CD8-positive, alpha-beta memory T cell (primary cell): ENCODE measurements at places on chromosomes 1 and 21. TPM values are rescaled to one million over a fixed set of nuclear protein-coding genes. Genes with fewer than 3 reads are reported as not detected.

APOBEC4 gene
- total RNA-seq, result not detected

- no peak for DNase-seq
These were observed 197.5 kb upstream of the L1TD1 start for GRCh38 chr1:61997123-61997522.

DNA sequence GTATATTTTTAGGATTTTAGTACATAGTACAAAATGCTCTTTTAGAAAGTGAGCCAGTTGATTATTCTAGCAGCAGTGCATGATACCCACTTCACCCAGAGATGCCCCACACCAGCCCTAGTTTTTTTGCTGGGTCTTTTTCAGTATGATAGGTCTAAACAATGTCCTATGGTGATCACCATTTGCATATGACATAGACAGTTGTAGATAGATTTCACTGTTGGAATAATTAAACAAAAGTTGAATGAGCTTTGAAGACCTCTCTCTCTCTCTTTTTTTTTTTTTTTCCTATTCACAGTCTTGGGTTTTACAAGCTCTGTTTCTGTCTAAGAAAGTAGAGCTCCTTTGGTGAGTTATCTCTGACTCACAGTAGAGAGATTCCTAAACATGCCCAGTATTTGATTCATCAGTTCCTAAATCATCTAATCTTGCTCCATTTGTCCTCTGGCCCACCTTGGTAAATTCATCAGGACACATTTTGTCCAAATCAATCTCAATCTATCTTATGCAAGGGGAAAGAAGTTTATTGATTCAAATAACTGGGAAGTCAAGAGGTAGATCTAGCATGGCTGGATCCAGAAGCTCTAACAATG lies 44.7 kb upstream of the VAV3 start:
- no peak for DNase-seq

GRCh38 chr1:227758366-227758765 lies 23.1 kb downstream of the SNAP47 start:
- DNase-seq, result no peak

- DNase-seq, result no peak
These were observed 3.4 kb downstream of the LACTBL1 start for GRCh38 chr1:22969304-22969709.

- no peak for DNase-seq
These were observed 542.0 kb downstream of the NUF2 start for GRCh38 chr1:163863731-163864130.
